ENCODE measurements at places on chromosomes 7 and 10.

DNA sequence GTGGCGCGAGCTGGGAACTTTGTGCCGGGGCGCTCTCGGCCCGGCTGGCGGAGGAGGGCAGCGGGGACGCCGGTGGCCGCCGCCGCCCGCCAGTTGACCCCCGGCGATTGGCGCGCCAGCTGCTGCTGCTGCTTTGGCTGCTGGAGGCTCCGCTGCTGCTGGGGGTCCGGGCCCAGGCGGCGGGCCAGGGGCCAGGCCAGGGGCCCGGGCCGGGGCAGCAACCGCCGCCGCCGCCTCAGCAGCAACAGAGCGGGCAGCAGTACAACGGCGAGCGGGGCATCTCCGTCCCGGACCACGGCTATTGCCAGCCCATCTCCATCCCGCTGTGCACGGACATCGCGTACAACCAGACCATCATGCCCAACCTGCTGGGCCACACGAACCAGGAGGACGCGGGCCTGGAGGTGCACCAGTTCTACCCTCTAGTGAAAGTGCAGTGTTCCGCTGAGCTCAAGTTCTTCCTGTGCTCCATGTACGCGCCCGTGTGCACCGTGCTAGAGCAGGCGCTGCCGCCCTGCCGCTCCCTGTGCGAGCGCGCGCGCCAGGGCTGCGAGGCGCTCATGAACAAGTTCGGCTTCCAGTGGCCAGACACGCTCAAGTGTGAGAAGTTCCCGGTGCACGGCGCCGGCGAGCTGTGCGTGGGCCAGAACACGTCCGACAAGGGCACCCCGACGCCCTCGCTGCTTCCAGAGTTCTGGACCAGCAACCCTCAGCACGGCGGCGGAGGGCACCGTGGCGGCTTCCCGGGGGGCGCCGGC lies 870 bp downstream of the FZD1 start:
- DNase-seq: peak; percentile 71

- DNase-seq: no peak
Measured at GRCh38 chr10:116720668-116721546, 21.5 kb downstream of the HSPA12A start.

DNA sequence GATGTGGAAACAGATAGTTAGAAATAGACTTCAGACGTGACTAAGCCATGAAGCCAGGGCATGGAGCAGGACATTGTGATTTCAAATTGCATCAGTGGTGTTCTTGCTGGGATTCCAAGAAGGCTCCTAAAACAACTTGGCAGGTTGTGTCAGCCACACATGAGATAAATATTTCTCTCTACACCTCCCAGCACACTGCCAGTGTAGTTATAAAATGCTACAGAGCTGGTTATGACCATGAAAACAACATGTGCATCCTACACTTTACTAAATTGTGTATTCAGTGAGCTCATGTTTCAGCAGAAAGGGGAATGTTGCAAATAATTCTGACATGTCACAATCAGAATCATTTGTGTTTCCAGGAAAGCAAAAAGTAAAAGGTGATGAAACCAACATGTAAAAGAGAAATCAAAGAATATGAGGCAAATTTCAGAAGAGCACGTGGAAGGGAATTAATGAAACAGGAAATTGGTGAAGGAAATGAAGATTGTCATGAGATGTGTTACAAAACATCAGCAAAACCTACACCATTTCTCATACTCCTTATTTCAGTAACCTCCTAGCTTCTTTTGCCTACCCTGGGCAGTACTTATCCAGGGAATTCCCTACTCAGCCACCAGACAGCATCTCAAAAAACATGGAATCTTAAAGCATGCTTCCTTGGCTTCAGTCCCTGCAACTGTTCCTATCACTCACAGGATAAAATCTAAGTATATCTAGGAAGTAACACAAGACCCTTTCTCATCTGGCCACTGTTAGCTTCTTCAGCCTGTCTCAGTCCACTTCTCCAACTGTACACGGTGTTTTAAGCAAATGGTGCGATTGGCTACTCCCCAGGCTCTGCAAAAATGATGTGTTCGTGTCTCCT lies 5.8 kb upstream of the CYP3A7 start:
- no peak for DNase-seq

DNA sequence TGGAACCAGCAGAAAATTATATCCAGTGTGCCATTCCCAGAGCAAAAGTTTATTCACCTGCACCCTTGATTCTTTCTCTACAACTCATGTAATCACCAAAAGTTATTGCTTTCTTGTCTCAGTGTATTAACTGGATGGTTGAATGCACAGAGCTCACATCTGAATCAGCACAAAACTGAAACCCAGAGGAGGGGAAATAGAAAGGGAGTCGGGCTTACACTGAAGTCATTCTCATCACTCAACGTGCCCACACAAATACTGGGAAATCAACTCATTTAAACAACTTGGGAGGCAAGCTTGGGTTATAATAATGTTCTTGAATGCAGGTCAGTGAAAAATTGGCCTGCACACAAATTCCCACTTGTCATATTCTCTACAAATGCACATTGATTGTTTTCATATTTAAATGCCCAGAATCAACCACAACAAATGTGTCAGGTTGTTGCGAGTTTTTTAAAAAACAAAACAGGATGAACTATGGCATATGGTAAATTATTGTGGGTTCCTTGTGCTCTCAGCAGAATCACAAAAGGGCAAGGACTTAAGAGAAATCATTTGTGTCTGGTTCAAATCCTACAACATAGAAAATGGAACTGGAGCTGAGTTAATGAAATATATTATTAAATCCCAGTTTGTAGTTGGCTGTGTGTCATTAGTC lies 125.9 kb upstream of the NOBOX start:
- no peak for DNase-seq

DNA sequence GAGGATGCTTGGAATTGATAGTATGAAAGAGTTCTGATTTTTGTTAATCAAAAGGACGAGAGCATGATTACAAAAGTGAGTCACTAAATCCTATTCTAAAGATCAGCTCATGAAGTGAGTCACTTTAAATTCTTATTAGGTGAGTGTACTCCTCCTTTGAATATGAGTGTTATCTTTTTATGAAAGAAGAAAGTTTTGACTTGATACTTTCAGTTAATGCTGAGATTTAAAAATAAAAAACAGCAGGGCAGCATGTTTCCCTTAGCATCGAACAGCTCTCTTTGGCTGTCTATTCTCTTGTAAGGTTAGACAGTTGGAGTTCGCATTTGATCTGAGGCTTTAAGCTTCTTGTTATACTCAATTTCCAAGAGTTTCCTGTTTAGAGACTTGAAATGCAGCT lies 222.0 kb downstream of the TWIST1 start:
- no peak for DNase-seq

DNA sequence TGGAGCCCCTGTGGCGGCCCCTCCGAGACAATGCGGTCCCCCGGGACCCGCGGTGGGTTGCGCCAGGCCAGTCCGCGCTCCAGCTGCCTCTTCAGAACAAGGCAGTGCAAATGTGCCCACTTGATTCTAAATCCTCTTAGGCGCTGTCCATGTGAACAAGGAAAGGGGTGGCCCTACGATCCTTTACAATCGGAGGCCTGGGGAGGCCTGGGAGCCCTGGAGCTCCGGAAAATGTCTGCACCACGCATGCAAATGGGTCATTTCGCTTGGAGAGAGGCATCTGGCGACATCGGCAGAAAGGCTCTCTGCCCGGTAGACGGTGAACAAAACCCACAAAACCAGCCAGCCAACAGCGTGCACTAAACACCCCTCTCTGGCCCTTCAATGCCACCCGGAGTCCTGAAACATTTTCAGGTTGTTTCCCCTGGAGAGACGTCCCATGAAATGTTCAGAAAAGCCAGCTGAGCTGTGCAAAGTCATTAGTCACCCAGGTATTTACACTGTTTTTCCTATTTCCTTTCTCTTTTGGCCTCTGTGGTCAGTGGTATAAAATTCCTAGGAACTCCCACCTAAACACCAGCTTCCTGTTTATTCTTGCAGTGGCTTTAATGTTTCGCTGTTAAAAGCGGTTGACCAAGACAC lies 102.8 kb upstream of the ZNF438 start:
- peak; percentile 44 for DNase-seq

DNA sequence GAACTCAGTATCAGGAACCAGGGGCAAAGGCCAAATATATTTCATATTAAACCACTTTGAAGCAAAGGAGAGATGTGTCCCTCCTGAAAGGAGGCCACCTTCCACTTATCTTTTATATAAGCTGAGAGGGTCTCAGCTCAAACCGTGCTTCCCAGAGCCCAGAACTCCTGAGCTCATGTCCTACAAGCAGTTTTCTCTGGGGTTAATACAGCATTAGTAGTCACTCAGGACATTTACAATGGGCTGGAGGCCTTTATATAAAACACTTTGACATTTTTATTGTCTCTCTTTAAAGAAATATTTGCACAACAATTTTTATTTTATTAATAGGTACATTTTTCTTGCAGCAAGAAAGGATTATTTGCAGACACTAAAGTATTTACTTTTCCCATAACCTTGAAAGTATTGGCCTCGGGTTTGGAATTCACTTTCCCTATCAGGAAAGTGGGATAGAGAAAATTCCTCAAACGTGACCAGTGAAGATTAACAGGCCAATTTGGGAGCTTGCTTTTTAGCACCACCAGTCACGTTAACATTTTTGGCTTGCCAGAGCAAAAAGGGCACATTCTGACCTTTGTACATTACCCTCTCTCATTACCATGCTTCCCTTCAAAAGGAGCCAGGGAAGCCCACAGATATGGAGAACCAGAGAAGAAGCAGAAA lies 464.9 kb upstream of the NRP1 start:
- DNase-seq: no peak

DNA sequence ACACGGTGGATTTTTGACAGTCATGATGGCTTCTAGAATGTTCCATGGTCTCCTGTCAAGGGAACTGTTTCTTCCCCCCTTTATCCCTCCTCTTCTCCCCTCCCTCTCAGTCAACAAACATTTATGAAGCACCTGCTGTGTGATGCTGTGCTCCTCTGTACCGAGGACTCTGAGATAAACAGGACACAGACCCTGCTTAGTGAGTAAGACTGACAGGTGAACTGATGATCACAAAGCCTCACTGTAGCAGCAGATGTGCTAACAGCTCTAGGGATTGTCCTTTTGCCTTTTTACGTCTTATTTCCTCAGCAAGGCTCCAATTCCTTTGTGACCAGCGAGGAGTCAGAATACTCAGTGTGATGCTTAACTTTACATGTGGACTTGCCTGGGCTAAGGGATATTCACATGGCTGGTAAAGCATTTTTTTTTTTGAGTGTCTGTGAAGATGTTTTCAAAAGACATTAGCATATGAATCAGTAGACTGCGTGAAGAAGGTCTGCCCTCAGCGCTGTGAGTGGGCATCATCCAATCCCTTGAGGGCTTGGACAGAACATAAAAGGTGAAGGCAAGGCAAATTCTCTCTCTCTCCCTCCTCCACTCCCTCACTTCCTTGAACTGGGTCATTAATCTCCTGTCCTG lies 170.1 kb downstream of the ADRA2A start:
- DNase-seq: peak; percentile 3

- DNase-seq: no peak
Measured at GRCh38 chr10:3408603-3409365, 236.2 kb upstream of the PITRM1 start.

DNA sequence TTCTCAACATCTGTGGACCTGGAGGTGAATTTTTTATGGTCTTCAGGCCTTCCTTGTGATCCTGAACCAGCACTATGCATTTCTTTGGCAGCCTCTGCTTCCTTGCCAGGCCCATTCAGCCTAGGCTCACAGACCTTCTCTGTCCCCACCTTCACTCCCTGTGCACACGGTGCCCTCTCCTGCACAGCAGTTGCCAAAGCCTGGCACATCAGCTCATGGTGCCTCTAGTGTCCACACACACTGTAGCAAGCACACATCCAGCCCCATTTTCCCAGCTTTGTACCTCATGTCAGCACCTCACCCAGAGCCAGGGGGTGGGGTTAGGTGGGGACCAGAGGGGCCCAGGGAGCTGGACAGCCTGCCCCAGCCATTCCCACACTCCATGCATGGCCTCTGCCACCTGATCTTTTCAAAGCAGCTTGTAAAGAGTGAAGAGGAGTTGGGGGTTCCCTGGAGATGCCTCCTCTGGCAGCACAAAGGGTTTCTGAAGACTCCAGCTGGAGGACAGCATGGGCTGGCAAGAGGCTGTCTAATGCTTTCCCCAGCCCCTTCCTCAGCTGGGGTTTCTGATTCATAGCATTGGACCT lies 57.9 kb upstream of the TMEM72 start:
- DNase-seq: no peak

DNA sequence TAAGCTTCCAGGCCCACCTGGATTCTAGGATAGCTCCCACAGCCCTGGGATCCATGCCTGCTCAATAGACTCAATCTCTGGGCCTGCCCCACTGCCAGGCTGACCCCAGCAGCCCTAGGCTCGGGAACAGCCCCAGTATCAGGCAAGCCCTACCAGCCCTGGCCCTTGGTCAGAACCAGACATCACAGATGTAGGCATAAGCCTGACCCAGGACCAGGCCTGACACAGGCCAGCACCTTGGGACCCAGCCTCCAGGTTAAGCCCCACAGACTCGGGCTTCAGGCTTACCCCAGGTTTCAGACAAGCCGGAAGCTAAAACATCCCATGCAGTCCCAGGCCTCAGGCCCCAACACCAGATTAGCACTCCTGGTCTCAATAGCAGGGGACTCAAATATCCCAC lies 276.2 kb upstream of the LRRTM3 start:
- DNase-seq: no peak

DNA sequence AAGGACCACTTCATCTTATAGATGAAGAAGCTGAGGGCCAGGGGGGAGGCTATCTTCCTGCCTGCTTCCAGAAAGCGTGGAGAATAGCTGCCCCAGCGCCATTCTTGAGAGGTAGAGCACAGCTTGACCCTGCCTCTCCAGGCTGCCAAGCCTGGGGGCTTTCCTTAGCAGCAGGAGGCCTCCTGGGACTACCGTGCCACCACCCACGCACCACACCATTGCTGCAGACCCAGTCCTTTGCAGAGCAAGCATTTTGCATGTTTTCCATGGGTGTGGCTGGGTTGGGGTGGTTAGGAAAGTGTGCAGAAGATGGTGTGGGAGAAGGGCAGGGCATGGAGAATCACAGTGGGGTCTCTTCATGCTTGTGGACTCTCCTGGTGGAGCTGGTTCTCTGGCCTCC lies 64.9 kb downstream of the TBXAS1 start:
- DNase-seq: no peak

DNA sequence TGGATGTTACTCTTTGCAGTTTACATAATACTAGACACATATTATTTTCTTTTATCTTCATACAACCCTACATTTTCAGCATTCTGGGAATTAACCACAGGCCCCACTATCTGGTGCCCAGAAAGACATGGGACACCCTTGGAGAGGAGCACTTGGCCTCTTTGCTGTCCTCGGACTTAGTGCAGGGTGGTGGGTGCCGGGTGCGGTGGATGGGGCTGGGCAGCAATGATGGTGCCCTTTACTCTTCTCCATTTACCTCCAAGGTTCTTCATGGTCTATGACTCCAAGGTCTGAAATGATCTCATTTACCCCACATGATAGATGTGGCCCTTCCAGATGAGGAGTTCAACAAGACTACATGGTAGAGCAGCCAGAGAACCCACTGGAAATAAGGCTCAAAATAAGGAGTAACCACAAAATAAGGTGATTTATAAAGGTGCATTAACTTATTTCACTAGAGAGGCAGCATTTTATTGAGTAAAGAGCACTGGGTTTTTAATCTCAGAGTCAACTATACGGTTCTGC lies 56.2 kb upstream of the IGFBP3 start:
- DNase-seq: no peak

DNA sequence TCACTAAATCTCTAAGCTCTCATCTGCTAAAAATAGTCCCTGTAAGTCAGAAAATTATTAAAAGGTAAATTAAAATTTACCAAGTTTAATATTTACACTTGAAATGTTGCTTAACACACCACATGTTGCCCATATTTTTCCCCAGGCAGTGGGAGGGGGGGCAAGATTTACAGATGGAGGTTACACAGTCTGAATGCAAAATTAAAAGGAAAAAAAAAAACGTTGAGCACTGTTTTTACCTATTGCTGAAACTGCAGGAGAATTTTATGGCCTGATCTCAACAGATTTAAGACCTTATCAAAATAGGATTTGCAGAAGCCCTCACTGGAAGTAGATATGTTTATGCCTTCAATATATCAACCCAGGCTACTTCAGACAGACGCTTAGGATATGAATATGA lies 133.4 kb downstream of the SFMBT2 start:
- no peak for DNase-seq
